ENCODE measurements at places on chromosomes 7 and 10.

- no peak for DNase-seq
These were observed 81.9 kb downstream of the RBM20 start for GRCh38 chr10:110725801-110726630.

DNA sequence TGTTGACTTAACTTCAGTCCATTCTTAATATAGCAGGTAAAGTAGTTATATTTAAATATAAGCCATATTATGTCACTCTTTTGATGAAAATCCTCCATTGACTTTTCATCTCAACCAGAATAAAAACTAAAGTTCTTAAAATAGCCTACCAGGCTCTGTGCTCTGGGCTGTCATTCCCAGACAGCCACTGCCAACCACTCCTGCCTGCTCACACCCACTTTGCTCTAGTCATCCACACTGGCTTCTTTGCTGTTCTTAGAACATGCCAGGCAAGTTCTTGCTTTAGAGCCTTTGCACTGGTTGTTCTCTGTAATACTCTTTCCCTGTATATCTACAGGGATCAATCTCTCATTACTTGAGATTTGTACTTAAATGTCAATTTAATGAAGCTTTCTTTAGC is 80.6 kb downstream of the ZEB1 start:
- DNase-seq, result no peak

DNA sequence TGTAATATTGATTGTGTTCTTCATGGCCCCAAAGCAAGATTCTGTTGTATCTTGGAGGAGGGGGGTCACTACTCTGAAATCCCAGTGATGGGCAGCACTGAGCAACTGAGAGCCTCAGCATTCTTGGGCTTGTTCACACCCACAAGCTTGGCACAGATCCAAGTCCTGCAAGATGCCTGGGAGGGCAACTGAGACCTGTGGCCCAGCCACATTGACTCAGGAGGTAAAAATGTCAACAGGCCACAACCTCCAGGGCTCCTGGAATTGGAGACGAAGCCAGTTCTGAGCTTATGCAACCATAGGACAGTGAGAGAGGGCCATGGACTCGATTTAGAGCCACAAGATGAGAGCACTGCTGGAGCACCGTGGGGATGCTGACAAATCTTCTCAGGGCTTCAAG is 3.1 kb upstream of the DOCK1 start:
- DNase-seq, result peak; percentile 91

DNA sequence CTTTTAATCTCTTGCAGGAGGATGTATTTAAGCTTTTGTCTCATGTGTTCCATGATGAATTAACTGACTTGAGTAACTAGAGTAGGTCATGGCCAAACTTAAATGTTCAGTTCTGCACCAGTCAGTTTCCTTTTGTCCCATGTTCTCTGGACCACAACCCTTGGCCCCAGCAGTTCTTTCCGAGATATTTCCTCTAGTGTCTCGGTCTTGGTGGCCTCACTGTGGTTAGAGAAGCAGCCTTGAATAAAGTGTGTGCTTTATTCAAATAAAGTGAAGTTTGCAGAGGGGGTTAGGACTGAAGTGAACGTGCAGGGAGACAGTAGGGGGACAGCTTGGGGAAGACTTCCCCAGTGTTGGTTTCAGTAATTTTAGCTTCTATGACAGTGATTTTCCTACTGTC is 9.3 kb downstream of the ZNF212 start:
- DNase-seq, result no peak

GRCh38 chr7:132652507-132652906 is 76.2 kb upstream of the PLXNA4 start:
- DNase-seq, result no peak

- no peak for DNase-seq
These were observed 491.7 kb downstream of the GRM8 start for GRCh38 chr7:126760914-126761577.

DNA sequence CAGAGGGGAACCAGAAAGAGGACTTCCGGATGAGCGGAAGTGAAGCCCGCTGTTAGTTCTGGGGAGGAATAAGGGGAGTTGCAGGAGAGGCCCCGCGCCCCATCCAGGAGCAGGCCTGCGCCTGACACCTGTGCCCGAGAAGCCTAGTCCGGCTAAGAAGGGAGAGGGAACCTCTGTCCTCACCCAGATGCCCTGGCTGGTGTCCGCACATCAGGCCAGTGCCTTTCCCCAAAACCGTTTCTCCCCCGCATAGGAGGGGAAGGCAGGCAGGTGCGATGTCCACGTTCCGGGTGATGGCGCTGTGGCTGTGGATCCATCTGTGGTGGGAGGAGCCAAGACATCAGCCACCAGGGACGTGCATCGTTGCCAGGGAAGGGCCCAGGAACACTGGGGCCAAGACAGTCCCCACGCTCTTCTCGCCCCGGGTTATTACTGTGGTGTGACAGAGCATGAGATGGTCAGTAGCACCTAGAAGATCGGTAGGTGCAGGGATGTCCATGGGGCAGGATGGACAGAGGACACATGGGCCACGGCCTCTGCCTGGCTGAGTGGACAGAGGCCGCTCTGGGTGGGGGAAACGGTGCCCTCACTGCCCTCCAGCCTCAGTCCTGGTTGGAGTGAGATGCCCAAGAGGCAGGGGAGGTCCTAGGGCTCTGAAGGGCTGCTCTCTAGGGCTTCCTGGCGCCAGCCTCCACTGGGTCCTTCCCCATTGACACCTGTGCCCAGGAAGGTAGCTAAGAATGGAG is 262.7 kb downstream of the CELF2 start:
- DNase-seq, result no peak

DNA sequence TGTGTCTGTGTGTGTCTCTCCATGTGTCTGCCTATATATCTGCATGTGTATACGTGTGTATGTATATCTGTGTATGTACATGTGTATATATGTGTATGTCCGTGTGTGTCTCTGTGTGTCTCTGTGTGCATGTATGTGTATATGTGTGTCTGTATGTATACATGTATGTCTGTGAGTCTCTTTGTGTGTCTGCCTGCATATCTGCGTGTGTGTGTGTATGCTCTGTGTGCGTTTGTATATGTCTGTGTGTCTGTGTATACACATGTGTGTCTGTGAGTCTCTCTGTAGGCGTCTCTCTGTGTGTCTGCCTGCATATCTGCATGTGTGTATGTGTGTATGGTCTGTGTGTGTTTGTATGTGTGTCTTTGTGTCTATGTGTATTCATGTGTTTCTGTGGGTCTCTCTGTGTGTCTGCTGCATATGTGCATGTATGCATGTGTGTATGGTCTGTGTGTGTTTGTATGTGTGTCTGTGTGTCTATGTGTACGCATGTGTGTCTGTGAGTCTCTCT is 23.7 kb upstream of the KLF6 start:
- DNase-seq, result no peak

GRCh38 chr10:23742368-23742767 is 303.5 kb downstream of the OTUD1 start:
- no peak for DNase-seq

GRCh38 chr10:11830836-11831519 is 7.8 kb downstream of the PROSER2 start:
- peak; percentile 26 for DNase-seq

- DNase-seq, result no peak
These were observed at the start of gene GATA3 for GRCh38 chr10:8054494-8055407. TSS of gene GATA3 (plus strand) at chr10:8054688. CDS start at chr10:8055656, 968 bp downstream.

DNA sequence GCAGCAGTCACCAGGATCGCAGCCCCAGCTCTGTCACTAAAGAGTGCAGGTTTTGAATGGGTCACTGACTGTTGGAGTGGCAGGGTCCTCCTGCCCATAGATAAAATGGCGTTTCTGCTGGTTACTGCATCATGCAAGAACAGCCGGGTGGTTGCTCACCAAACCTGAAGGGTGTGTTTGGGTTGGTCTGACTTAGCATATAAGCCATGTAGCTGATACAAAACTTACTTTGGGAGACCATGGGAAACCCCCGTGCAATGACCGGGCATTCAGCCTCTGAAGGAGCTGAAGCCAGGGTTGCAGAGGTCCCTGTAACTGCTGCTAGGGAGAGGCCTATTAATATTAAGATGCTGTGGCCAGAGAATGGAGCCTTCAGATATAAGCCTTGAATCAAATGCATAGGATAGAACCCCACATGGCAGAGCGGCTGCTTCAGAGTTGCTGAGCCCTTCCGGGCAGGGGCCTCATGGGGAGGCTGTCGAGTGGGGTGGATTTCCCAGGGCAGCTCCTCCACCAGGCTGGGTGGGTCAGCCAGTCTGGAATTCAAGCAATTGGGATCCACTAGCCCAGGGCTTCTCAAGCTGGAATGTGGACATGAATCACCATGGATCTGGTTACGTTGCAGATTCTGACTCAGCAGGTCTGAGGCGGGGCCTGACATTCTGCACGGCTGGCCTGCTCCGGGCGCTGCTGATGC is 70.9 kb upstream of the CTBP2 start:
- peak; percentile 53 for DNase-seq

DNA sequence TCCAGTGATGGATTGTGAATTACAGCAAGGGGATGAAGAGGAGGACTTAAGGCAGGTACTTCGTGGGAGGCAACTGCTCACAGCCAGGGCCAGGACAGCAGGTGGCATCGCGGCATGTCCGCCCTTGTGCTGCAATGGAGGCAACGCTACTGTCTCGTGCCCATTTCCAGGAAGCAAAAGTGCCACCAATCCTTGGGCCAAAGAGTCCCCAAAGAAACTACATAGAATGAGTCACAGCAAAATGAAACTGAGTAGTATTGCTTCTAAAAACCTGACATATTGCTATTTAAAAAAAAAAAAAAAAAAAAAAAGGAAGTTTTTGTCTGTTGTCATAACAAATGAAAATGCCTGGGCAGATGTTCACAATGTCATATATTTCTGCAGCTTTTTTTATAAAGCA is 46.6 kb downstream of the RSU1 start:
- no peak for DNase-seq

DNA sequence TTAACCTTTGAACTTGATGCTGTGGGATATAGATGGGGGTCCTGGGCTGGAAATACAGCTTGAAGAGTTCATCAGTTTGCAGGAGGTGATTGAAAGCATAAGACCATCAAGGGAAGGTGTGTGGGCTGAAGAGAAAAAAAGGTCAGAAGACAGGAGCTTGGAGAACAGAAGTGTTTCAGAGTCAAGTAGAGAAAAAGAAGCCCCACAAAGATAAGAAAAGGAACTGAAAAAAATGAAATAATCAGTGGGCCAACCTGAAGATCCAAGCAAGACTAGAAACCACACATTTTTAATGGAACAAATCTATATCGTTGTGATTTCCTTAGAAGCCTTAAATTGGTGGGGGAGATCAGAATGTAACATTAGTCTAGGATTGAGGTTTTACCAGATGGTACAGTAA is 22.5 kb downstream of the ZEB1 start:
- DNase-seq, result no peak

DNA sequence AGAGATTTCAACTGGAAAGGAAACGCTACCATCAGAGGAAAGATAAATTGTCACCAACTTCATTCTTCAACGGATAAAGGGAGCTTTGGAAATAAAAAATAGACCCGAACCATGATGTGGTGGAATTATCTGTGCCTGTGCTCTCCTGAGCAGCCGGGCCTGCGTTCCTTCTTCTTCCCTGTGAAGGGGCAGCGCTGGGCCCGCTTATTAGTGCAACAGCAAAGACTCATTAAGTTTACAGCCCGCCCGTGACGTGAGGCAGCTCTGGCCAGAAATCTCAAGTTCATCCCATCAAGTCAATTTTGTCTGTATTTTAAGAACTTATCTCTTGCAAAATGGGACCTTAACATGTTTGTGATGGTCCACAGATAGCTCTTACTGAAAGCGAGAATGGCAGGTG is 193.7 kb downstream of the ADARB2 start:
- no peak for DNase-seq

DNA sequence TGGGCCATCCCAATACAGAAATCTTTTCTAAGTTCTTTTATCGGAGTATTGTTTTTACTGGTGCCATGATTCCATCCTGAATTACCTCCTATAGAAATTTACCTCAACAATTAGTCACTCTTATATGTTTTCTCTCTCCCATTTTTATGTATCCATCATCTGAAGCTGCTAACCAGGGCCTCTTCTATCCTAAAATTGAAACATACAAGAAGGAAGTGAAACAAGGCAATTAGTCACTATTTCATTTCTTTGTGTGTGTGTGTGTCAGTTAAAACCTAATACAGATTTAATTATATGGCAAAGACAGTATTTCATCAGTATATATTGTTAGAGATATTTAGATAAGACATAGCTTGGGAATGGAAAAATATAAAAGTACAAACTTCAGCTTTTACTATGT is 148.4 kb upstream of the AHR start:
- DNase-seq, result no peak

DNA sequence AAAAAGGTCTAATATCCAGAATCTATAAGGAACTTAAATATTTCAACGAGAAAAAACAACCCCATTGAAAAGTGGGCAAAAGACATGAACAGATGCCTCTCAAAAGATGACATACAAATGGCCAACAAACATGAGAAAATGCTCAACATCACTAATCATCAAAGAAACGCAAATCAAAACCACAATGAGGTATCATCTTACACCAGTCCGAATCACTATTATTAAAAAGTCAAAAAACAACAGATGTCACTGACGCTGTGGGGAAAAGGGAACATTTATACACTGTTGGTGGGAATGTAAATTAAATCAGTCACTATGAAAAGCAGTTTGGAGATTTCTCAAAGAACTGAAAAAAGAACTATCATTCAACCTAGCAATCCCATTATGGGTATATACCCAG is 6.0 kb downstream of the VWDE start:
- DNase-seq, result no peak

GRCh38 chr10:81428456-81429134 is 446.4 kb upstream of the NRG3 start:
- no peak for DNase-seq

- no peak for DNase-seq
These were observed 190.2 kb downstream of the CAMK1D start for GRCh38 chr10:12539350-12540164.

GRCh38 chr7:1959305-1959704 is 273.4 kb downstream of the MAD1L1 start:
- no peak for DNase-seq

DNA sequence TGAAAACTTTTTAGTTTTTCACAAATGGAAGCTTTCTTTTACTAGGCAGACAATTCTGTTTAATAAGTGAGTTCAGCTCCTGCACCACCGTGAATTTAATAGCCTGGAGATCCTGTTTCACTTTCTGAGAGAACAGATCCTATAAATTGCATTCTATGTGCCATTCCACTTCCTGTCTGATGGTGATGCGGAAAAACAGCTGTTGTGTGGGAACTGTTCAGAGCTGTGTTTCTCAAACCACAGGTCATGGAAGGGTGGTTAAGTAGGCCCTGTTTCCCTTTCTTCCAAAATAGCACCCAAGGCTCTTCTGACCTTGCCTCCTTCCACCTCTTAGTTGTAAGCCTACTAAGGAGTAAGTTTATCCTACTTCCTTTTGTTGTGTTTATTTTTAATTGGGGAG is 97.2 kb upstream of the DKK1 start:
- DNase-seq, result no peak

- DNase-seq, result peak; percentile 48
These were observed 224.9 kb upstream of the AUTS2 start for GRCh38 chr7:69373171-69374043.

- no peak for DNase-seq
These were observed 7.3 kb downstream of the ELMO1 start for GRCh38 chr7:37441386-37441760.

DNA sequence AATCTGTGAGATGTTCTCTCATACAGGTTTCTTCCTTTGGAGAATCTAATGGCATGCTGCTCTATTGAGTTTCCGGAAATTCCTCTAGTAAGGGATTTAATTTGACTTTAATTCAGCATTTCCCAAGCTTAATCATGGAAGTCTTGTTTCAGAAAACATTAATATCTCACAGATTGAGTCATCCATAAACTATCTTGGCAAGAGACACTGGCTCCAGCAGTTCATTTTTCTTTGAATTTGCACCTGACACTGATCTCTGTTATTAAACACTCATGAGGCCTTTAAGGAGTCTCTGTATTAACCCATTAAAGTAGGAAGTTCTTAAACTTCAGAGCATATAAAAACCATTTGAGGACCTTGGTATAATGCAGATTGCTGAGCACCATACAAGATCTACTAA is 3.6 kb upstream of the ITGB8 start:
- no peak for DNase-seq

GRCh38 chr7:94512735-94513564 is 3.3 kb downstream of the CASD1 start:
- no peak for DNase-seq

Measured in LoVo (cell line).